ENCODE measurements at places on chromosomes 1 and 21.

- no peak for DNase-seq
Observed at GRCh38 chr1:234851450-234852438, 241.8 kb upstream of the IRF2BP2 start.

DNA sequence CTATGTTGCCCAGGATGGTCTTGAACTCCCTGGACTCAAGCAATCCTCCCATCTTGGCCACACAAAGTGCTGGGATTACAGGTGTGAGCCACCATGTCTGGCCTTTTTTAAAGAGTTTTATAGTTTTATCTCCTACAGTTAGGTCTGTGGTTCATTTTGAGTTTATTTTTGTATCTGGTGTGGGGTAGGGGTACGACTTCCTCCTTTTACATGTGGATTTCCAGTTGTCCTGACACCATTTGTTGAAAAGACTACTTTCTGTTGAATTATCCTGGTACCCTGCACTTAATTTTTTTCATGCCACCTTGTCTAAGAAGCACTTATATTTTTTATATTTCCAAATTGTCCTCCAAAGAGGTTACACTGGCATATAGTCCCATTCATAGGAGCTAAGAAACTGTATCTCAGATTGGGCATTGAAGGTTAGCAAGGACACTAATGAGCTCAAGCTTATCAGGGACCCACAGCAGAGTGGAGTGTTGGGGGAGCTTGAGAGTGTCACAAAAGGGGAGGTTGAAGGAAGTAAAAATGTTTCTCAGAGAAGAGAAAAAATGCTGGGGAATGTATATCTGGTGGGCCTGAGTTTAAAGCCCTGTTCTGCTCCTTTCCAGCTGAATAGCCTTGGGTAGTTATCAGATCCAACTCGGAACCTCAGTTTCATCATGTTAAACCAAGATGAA lies 23.4 kb upstream of the MEF2D start:
- DNase-seq: no peak

- no peak for DNase-seq
Observed at GRCh38 chr1:22414244-22414751, 37.4 kb upstream of the ZBTB40 start.

DNA sequence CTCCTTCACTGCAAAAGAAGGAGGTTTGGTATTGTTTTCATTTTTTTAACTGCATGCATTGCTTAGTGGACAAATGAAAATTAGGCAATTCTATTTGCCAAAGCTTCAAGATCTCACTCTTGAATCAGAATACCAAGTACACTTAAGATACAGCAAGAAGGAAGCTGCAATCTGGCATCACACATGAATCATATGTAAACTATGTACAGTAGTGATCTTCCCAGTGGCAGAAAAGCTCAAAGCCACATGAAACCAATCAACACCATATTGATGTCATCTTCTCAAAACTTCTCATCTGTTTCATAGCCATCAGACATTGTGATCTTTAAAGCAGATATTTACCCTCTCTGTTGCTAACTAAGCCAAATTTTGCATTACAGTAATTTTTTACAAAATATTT lies 550.1 kb downstream of the LTN1 start:
- no peak for DNase-seq

Measured in GM04503 (cell line).